ENCODE measurements at places on chromosomes 7 and 10. TPM values are rescaled to one million over a fixed set of nuclear protein-coding genes. Genes with fewer than 3 reads are reported as not detected.

Gene PTPRN2
- total RNA-seq = 1.4 TPM

Gene CAV2
- total RNA-seq = 0.42 TPM

Gene GPR15LG
- total RNA-seq = not detected

Gene CDC14C
- total RNA-seq = not detected

Gene ATRNL1
- total RNA-seq = 0.63 TPM

Gene LIPJ
- not detected for total RNA-seq

Gene GSDME
- 0.50 TPM for total RNA-seq

Gene PPP1R17
- total RNA-seq = not detected

Gene PLAC9
- total RNA-seq = not detected

GRCh38 chr7:101240226-101241014 is 2.8 kb upstream of the CLDN15 start:
- no peak overlapping the region for H3K27ac ChIP-seq
- no peak overlapping the region for H3K4me3 ChIP-seq
- H3K36me3 ChIP-seq = peaks cover 43% of the 10 kb centered on the region

DNA sequence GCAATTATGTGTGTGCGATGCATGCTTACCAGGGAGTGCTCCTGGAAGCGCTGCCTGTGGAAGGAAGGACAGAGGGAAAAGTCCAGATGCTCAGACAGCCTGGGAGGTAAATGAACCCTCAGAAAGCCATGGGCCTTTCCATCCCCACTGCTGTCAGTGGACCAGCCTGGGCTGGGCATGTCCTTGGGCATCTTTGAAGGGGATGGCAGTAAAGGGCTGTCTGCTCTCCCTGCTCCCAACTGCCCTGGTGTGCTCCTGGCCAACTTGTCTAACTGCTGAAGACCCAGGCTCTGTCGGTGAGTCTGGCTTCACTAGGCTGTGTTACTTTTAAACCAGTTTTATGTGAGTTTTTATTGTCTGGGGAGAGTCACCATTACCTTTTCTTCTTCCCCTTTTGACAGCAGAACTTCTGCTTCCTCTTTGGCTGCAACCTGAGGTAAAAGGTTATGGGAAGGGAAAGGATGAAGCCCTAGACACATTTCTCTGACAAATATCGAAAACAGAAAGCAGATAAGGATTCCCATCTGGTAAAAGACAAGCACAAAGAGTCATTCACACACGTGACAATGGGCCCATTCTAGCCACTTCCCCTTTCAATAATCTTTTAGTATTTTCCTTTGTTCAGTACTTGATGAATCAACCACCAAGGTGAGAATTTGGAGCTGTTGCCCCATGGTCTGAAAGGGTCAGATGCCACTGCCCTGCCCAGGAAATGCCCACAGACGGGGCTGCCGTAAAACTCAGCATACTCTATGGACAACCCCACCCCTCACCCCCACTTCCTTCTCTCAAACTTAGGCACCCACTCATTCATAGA is 27.6 kb upstream of the PIK3AP1 start:
- H3K27ac ChIP-seq = no peak overlapping the region
- peak; percentile 89 for ATAC-seq
- no peaks in the 10 kb centered on the region for H3K27me3 ChIP-seq
- H3K36me3 ChIP-seq = no peaks in the 10 kb centered on the region

- no peak for ATAC-seq
- H3K4me1 ChIP-seq = no peaks in the 10 kb centered on the region
- no peak overlapping the region for H3K27ac ChIP-seq
- H3K4me3 ChIP-seq = no peak overlapping the region
These were observed 195.7 kb upstream of the CDCA7L start for GRCh38 chr7:22141355-22141754.

DNA sequence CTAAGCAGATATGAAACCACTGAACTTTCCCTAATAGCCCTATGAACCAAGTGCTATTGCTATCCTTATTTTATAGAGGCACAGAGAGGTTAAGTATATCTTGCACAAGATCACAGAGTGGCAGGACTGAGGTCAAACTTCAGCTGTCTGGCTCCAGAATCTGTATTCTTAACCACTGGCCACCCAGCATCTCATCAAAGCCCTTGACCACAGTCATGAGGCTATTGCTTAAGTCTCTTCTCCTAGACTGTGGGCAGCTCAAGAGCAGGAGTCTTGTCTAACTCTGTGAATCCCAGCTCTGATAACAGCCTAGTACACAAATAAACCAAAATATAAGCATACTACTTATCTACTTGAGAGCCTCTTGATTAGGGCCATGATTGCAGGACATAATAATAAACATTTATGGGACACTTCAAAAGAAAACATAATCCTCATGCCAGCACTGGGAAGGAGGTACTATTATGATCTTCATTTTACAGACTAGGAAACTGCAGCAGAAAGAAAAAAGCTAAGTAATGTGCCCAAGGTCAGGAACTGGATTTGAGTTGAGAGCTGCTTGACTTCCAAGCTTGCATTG is 22.4 kb upstream of the SMC3 start:
- no peak overlapping the region for H3K4me3 ChIP-seq
- ATAC-seq = no peak
- peaks cover 1% of the 10 kb centered on the region for H3K27me3 ChIP-seq
- H3K36me3 ChIP-seq = no peaks in the 10 kb centered on the region
- H3K4me1 ChIP-seq = peaks cover 8% of the 10 kb centered on the region
- H3K27ac ChIP-seq = no peak overlapping the region

GRCh38 chr10:17200912-17201793 is at the start of gene TRDMT1:
TSS of gene TRDMT1 (minus strand) at chr10:17201672. CDS start at chr10:17201634, 38 bp downstream.
- peak within 1 kb of the TSS; percentile 97 for H3K27ac ChIP-seq
- peaks cover 28% of the 10 kb centered on the region for H3K4me1 ChIP-seq
- H3K27me3 ChIP-seq = no peaks in the 10 kb centered on the region
- H3K4me3 ChIP-seq = peak within 1 kb of the TSS; percentile 95

- no peak overlapping the region for H3K27ac ChIP-seq
- H3K36me3 ChIP-seq = peaks cover 11% of the 10 kb centered on the region
- H3K27me3 ChIP-seq = no peaks in the 10 kb centered on the region
- peaks cover 4% of the 10 kb centered on the region for H3K4me1 ChIP-seq
- no peak overlapping the region for H3K4me3 ChIP-seq
These were observed 346.5 kb downstream of the TYW1 start for GRCh38 chr7:67343114-67343513.

DNA sequence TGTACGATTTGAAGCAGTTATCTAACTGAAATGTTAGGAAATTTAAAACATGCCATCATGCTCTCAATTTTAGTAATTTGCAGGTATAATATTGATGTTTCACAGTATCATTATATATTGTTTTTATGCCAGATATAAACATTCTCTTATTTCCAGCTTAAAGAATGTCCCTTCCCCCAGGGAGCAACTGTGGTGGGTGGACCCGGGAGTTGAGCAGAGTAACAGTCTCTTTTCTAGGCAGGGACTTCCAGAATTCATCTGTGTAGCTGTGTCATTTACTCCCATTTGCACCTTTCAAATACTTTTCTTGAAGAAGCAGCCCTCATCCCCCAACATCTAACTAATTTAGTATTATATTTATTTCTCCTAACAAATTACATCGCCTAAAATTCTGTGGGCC is 9.6 kb downstream of the INPP5F start:
- no peak overlapping the region for H3K4me3 ChIP-seq
- peaks cover 15% of the 10 kb centered on the region for H3K36me3 ChIP-seq
- H3K27me3 ChIP-seq = no peaks in the 10 kb centered on the region
- ATAC-seq = no peak

DNA sequence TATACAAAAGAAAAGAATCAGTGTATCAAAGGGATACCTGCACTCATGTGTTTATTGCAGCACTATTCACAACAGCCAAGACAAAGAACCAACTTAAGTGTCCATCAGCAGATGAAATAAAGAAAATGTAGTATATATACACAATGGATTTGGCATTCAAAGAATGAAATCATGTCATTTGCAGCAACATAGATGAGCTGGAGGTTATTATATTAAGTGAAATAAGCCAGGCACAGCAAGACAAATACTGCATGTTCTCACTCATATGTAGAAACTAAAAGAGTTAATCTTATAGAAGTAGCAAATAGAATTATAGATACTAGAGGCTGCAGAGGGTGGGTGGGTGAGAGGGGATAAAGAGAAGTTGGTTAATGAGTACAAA is 28.3 kb downstream of the CNOT4 start:
- ATAC-seq = no peak
- H3K27me3 ChIP-seq = no peaks in the 10 kb centered on the region
- H3K27ac ChIP-seq = peak overlapping the region; percentile 33
- peaks cover 24% of the 10 kb centered on the region for H3K4me1 ChIP-seq

DNA sequence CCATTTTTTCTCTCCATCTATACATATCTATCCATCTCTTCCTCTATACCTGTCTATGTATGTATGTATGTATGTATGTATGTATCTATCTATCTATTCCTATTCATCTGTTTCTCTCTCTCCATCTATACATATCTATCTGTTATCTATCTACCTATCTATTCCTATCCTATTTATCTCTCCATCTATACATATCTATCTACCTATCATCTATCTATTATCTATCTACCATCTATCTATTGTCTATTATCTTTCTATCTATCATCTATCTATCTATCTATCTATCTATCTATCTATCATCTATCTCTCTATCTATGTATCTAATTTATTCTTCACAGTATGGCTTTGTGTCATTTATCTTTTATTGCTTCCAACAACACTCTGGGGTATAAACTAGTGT is 1124.4 kb downstream of the TYW1 start:
- ATAC-seq = no peak
- no peaks in the 10 kb centered on the region for H3K27me3 ChIP-seq
- no peak overlapping the region for H3K27ac ChIP-seq

- no peak for ATAC-seq
- H3K4me1 ChIP-seq = no peaks in the 10 kb centered on the region
- no peaks in the 10 kb centered on the region for H3K36me3 ChIP-seq
- no peak overlapping the region for H3K4me3 ChIP-seq
- H3K27ac ChIP-seq = no peak overlapping the region
These were observed 71.8 kb upstream of the VWDE start for GRCh38 chr7:12475362-12476063.

DNA sequence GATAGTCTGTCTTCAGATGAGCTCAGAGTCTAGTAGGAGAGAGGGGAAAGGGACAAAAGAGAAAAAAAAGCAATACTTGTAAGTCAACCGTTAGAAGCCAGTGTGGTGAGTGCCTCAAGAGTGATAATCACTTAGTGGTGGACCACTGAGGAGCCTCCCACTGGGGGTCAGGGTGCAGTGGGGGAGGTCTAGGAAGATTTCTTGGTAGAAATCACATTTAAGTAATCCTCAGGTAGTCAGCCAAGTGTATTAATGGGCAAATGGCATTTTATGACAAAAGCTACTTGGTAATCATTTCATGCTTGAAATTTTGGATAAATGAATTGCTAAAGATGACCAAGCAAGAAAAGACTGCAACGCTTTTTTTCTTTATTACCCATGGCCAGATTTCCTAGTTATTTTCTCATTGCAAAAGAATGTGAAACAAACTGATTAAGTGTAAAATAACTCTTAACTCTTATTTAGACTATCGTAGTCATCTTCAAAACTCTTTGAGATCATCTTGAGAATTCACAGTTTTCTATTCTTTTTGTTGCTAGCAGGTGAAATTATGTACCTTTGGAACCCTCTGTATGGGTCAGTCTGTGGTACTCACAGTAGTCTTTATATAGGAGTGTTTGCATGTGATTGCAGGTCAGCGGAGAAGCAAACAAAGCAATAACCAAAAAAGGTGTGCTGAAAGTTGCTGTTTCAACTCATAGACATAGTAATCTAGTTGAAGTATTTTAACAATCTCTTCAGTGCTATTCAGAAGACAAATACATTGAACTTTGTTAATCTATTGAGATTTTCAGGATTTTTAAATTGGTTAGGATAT is 63.9 kb downstream of the PPP1R9A start:
- H3K27ac ChIP-seq = no peak overlapping the region
- H3K36me3 ChIP-seq = no peaks in the 10 kb centered on the region
- H3K4me1 ChIP-seq = no peaks in the 10 kb centered on the region

GRCh38 chr10:12214763-12215218 is 18.8 kb downstream of the CDC123 start:
- peaks cover 15% of the 10 kb centered on the region for H3K4me1 ChIP-seq
- H3K27me3 ChIP-seq = no peaks in the 10 kb centered on the region
- peaks cover 97% of the 10 kb centered on the region for H3K36me3 ChIP-seq
- ATAC-seq = no peak

Measured in activated T-helper 17 cell treated with anti-CD3 and anti-CD28 coated beads, Interleukin-2, amount 50 U/mL, for 72 hours (primary cell).